ENCODE measurements at places on chromosomes 1 and 21.

DNA sequence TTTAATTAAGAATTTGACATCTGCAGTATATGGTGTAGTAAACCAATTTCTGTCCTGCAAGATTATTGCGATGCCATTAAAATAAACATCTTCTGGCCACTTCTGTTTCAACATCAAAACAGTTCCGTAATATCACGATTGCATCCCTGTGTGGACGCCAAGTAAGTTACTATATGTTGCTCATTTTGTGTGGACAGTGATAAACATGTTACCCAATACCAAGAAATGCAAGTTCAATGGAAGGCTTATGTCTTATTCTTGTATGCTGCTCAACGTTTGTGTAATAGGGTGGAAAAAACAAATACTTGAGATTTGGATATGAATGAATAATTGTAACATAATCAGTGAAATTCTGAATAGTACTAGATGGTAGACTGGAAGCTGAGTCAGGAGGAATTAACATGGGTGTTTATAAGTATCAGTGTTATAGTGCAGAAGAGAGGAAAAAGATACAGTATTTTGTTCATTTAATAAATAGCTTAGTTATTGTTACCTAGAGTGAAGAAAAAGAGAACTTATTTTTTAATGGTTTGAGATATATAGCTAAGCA is 15.2 kb downstream of the TTC3 start:
- no peak for DNase-seq

DNA sequence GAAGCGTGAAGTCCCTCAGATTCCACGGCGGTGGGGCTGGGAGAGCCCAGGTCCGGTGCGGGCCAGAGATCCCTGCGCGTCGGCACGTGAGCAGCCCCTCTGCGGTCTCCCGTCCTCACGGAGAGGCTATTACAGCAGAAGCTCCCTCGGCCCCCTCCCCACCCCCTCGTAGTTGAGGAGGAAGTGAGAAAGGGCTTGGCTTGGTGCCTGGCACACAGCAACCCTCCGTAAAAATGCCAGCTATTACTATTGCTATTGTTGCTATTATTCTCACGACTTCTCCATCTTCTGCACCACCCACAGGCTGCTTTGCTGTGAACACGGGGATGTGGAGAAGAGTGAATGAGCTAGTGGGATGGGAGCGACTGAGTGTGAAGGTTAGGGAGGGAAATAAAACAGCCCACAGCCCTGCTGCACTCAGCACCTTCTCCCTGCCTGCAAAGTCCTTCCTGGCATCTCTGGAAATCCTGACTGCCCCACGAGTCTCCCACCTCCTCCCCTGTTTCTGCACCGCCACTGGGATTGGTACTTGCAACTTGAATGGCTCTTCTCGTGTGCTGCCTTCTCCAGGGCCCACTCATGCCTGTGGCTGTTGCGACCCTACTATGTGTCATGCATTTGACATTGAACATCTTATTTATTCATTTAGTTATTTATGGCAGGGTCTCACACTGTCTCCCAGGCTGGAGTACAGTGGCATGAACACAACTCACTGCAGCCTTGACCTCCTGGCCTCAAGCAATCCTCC is 26.6 kb downstream of the ZBTB18 start:
- no peak for DNase-seq

- no peak for DNase-seq
These were observed 149.2 kb downstream of the BEND5 start for GRCh38 chr1:48627486-48627885.

DNA sequence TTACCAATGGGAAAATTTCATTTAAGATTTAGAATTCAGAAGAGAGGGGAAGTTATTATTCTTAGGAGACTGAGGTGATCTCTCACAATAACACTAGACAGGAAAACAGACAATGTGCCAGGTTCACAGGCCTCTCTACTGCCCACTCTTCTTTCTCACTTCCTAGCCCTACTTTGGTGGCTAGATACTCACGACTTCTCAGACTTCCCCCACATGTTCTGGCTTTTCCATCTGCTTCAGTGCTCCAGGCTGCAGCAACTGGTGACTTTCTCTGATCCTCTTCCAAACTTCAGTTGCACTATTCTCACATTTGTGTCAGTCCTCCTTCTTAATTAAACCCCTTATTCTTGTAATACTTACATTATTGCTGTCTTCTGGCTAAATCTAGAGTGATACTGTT is 208.7 kb upstream of the KCTD3 start:
- DNase-seq = no peak

DNA sequence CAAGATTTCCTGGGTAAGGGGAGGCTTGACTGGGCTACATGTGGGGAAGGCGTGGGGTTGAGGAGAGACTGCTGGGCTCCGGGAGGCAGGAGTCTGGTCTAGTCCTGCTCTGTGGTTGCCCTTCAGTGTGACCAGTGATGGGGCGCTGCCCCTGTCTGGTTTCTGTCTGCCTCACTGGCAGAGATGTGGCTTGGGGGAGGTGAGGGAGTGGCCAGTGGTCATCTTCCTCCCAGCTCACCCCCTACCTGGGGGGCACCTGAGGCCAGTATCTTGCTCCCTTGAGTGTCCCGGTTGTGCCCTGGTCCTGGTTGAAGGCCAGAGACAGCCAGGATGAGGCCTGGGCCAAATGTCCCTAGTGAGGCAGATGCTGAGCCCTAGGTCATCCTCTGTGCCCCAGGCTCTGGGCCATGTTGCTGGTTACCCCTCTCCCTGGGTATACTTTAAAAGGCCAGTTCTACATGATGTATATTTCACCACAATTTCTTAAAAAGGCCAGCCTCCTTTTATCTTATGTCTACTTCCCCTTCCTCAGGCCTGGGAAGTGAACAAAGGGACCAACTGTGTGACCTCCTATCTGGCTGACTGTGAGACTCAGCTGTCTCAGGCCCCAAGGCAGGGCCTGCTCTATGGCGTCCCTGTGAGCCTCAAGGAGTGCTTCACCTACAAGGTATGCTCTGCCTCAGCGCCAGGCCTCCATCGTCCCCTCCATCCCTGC is 10.5 kb downstream of the FAAH start:
- no peak for DNase-seq

GRCh38 chr1:108896146-108897145 is 19.7 kb downstream of the GPSM2 start:
- DNase-seq = no peak

DNA sequence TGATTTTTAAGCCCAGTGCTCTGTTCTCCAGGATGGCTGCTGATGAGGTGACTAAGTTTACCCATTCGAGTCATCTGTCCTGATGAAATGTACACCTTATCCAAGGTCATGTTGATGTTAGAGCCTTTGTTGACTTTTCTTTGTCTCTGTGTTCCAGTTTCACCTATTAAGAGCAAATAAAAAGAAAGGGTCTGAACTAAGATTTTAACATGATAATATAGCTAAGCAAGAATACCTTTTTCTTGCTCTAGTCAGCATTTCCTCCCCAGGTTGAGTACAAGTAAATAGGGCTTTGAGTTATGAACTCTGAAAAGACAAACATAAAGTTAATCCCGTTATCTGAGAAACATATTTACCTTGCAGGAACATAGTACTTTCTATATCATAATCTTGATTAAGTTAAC is 52.1 kb upstream of the GPR88 start:
- no peak for DNase-seq

DNA sequence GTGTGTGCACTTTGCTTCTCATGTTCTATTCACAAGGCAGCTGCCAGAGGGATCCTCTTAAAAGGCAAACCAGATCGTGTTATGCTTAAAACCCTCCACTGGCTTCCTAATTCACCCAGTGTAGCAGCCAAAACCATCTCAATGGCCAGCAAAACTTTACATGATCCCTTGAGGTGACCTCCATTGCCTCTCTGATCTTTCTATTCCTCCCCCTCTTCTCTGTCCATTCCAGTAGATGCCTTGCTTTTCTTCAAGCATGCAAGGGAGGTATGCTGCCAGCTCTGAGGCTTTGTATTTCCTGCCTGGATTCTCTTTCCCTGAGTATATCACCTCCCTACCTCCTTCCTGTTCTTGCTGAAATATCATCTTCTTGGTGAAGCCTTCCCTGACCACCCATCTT is 93.2 kb upstream of the KCNK2 start:
- DNase-seq = no peak

DNA sequence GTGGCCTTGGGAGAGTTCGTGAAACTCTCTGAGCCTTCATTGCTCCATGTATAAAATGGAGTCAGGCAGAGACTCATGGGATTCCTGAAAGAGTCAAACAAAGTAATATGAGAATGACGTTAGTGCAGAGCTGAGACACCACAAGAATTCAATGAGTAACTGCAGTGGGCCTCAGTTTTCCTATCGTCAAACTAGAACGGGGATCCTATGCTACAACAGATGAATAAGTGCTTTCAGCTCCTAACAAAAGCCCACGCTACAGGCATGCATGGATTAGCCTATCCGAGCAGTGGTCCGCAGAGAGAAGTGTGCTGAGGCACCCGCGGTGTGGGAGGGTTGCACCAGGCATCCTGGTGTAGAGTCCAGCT is 124.7 kb downstream of the SYF2 start:
- no peak for DNase-seq

Data from hypothalamus (tissue), 51 donors.